ENCODE measurements at places on chromosomes 11 and 22.
A peak's percentile ranks its signal among the peaks of the same experiment; 100 is the strongest.

DNA sequence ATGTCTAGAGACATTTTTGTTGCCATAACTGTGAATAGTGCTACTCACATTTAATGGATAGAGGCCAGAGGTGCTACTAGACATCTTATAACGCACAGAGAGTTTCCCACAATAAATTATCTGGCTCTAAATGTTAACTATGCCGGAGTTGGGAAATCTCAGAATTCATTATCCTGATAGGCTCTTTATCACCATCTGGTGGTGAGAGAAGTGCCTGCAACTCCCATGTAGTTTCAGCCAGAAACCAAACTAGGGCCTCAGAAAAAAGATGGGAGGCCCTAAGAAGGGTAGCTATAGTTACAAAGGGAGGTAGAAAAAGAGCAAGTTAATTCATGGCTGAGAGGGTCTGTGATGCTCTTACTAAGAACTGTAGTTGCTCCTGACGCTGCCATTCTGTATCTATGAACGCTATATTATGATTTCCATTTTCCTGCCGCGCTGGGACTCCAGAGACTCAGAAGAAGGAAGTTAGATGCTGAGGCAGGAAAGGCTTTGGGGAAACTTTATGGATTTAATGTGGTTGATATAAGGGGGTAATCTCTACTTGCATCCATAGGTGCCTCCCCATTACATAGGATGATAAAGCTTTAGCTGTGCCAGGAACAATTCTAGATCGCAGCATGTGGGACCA is 22.9 kb upstream of the MRPL17 start:
- DNase-seq, result peak; percentile 53

- DNase-seq, result no peak
Observed at GRCh38 chr11:117842131-117842941, 17.8 kb upstream of the FXYD2 start.

DNA sequence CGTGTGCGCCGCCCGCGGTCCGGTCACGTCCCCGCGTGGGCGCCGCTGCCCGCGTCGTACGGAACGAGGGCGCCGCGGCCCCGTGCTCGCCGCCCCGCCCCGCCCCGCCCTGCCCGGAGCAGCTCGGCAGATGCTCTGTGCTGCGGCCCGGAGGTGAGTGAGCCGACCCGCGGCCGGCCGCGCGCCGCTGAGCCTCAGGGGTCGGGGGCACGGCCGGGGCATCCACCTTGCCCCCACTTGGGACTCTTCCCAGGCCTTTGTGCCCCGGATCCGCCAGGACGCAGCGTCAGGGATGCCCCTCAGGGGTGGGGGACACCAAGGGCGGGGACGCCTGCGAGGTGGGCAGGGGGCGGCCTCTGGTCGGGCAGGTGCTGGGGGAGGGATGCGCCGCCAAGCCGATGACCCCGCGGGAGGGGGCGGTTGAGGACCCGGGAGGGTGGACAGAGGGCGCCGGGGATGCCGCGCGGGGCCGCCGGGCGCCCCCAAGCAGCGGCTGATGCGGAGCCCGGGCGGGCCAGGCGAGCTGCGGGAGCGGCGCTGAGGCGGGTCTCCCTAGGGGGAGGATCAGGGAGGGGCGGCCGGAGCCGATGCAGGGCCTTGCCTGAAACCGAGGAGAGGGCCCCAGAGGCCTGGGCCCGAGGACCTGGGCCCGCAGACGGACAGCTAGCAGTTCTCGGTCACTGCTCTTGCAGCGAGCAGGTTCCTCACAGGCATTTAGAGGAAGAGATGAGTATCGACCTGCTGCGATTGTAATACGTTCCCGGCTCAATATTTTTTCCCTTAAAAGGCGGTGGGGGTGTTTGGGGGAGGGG is at the start of gene GNAZ:
TSS of gene GNAZ (plus strand) at position 102 of the 812 bp plus-strand sequence. CDS start 25,177 bp downstream, outside the sequence.
- DNase-seq, result no peak

DNA sequence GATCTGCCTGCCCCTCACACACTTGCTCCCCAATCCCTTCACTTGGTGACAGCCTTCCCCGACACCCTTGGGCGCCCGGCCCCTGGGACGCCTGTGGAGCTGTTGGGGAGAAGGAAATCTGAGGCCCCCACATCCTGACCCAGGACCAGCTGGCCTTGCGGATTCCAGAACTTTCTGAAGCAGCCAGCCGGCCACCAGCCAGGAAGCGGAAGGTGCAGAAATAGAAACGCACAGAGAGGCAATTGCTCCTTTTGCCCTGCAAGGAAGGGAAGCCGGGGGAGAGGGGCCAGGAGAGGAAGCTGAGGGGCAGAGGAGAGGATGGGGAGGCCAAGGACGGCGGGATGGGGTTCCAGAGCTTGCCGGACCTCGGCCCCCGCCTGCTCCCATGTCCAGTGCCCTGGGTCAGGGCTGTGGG is 66.7 kb upstream of the LINC01488 start:
- DNase-seq, result no peak

GRCh38 chr11:117300283-117300663 is 9.1 kb downstream of the BACE1-AS start:
- DNase-seq, result peak; percentile 6
